ENCODE measurements at places on chromosomes 2 and 18. TPM values are rescaled to one million over a fixed set of nuclear protein-coding genes. Genes with fewer than 3 reads are reported as not detected.

CRYGD gene
- total RNA-seq: not detected

MYO5B gene
- total RNA-seq: 14.9 TPM

XDH gene
- total RNA-seq: 1.3 TPM

BCL11A gene
- 0.04 TPM for total RNA-seq

PDE11A gene
- 0.40 TPM for total RNA-seq

TIGD1 gene
- 4.7 TPM for total RNA-seq

TMSB10 gene
- total RNA-seq: 9,403 TPM

NYAP2 gene
- total RNA-seq: 0.02 TPM

CHST9 gene
- not detected for total RNA-seq

EMILIN2 gene
- 8.7 TPM for total RNA-seq

STEAP3 gene
- 40.9 TPM for total RNA-seq

GNLY gene
- not detected for total RNA-seq

ITGA4 gene
- total RNA-seq: 3.0 TPM

IL36G gene
- not detected for total RNA-seq

PIKFYVE gene
- total RNA-seq: 9.0 TPM

FEV gene
- not detected for total RNA-seq

GYPC gene
- total RNA-seq: not detected

GAD1 gene
- total RNA-seq: 0.79 TPM

KCNJ3 gene
- not detected for total RNA-seq

TXNDC2 gene
- 0.38 TPM for total RNA-seq

SPC25 gene
- 21.9 TPM for total RNA-seq

GTF3C2 gene
- total RNA-seq: 62.4 TPM

CD207 gene
- total RNA-seq: not detected

LONRF2 gene
- total RNA-seq: 3.3 TPM

SMPD4 gene
- total RNA-seq: 73.9 TPM

LRRC30 gene
- not detected for total RNA-seq

TBR1 gene
- total RNA-seq: 0.11 TPM

All from A549 treated with DMSO at 1 μM for 4 hours (cell line).